ENCODE measurements at places on chromosomes 16 and 17.

GRCh38 chr17:57747221-57748017 lies 2.3 kb upstream of the CCDC182 start:
- DNase-seq: peak; percentile 59

DNA sequence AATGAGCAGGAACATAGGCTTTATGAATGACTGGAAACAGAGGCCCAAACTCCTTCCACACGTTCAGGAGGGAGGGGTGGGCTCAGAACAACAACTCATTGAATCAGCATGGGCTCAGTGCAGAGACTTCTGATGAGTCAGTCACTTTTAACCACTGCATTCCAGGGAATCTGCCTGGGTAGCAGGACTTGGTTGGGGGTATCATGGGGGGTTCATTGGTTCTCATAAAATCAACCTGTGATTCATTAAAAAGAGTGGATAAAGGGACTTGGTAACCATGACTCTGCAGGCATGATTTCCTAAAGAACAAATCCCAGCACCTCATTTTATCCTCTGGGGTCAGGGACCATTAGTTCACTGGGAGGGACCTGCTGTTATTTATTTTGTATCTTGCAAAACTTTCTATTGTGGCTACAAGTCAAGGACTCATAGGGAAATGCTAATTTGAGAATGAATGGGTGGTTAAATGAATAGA lies 13.8 kb downstream of the ITGB3 start:
- DNase-seq: no peak

GRCh38 chr16:3793161-3793576 lies 75.8 kb upstream of the TRAP1 start:
- DNase-seq: no peak

GRCh38 chr16:53159781-53160436 lies 105.1 kb downstream of the CHD9 start:
- peak; percentile 44 for DNase-seq

DNA sequence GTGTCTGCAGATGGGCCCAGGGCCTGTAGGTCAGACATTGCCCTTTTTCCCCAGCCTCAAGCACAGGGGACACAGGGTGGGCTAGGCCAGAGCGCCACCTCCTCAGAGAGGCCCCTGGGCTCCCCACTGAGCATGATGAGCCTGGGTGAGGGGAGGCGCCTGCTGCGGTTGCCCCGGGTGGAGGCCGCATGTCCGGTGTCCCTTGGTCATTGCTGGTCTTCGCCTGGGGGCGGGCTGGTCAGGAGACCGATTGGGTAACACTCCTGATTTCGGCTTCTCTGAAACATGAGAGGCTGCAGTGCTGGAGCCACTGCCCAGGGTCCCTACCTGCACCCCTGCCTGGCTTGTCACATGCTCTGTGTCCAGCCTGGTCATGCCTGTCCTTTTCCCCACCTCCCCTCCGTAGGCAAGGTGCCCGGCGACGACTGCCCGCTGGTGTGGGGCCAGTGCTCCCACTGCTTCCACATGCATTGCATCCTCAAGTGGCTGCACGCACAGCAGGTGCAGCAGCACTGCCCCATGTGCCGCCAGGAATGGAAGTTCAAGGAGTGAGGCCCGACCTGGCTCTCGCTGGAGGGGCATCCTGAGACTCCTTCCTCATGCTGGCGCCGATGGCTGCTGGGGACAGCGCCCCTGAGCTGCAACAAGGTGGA lies 2.4 kb upstream of the NPB start:
- no peak for DNase-seq

DNA sequence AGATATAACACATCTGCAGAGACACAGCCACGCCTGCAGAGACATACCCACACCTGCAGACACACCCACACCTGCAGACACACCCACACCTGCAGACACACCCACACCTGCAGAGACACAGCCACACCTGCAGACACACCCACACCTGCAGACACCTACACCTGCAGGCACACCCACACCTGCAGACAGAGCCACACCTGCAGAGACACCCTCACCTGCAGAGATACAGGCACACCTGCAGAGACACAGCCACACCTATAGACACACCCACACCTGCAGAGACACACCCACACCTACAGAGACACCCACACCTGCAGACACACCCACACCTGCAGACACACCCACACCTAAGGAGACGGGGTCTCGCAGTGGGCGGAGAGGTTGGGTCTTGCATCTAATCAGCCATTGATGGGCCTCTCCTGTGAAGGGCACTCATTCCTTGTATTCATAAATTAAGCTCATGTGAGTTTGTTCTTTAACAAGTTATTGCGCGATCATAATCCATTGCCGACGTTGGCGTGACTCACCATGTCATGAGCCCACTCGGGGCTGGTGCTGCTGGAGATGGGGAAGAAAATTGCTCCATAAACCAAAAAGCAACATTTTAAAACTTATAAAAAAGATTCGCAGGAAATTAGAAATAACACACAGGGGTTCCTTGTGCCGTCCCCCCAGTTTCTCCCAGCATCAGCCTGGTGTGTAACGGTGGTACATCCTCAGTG lies 28.9 kb upstream of the CDH15 start:
- DNase-seq: no peak

DNA sequence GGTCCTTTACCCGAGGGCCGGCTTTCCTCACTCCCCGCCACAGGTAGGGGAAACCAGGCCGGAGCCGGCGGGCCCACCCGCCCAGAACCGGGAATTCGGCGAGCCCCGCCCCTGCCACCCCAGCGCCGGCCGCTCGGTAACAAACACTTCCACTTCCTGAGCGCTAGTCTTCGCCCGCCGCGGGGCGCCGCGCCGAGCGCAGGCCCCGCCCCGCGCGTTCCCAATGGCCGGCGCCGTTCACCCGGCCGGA lies 224 bp upstream of the NHERF1 start:
- DNase-seq: no peak

GRCh38 chr16:52069866-52070265 lies 477.1 kb downstream of the TOX3 start:
- DNase-seq: no peak

- DNase-seq: no peak
Measured at GRCh38 chr17:72176516-72176851, 55.7 kb downstream of the SOX9 start.

GRCh38 chr17:37726248-37726647 lies 18.6 kb downstream of the HNF1B start:
- no peak for DNase-seq

DNA sequence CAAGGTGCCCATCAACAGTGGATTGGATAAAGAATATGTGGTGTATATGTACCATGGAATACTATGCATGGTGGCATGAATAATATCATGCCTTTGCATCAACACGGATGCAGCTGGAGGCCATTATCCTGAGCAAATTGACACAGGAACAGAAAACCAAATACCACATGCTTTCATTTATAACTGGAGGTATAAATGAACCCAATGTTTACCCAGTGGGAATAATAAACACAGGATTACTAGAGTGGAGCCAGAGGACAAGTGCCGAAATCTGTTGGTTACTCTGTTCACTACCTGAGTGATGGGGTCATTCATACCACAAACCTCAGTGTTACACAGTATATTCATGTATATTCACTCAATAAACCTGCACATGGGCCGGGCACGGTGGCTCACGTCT lies 125.2 kb downstream of the CDH11 start:
- no peak for DNase-seq

DNA sequence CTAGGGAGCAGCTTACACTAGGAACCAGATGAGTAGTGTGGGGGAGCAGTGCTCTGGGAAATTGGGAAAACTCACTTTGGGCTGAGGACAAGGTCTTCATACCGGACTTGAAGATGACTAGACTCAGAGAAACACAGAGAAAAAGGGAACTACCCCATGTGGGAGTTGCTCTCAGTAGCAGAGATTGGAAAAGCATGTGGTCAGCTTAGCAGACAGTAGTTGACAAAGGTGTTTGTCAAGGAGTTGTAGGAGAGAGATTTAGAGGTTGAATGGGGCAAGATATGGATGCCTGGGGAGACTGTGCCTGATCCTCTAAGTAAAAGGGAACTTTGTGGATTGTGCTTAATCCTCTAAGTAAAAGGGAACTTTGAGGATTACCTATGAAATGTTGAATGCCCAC lies 194.5 kb upstream of the COX10 start:
- DNase-seq: no peak

GRCh38 chr17:48809182-48809581 lies 7.8 kb downstream of the TTLL6 start:
- DNase-seq: no peak

- no peak for DNase-seq
Measured at GRCh38 chr16:10172848-10173655, 9.2 kb downstream of the GRIN2A start.
